ENCODE measurements at places on chromosomes 3 and 15. TPM values are rescaled to one million over a fixed set of nuclear protein-coding genes. Genes with fewer than 3 reads are reported as not detected.

Gene MKRN3
- 0.38 TPM for total RNA-seq

Gene DUSP7
- 7.9 TPM for total RNA-seq

Gene AHSG
- total RNA-seq: not detected

Gene FGF7
- total RNA-seq: not detected

Gene LRRIQ4
- not detected for total RNA-seq

Gene PAK6
- 0.09 TPM for total RNA-seq

Gene PAQR9
- not detected for total RNA-seq

DNA sequence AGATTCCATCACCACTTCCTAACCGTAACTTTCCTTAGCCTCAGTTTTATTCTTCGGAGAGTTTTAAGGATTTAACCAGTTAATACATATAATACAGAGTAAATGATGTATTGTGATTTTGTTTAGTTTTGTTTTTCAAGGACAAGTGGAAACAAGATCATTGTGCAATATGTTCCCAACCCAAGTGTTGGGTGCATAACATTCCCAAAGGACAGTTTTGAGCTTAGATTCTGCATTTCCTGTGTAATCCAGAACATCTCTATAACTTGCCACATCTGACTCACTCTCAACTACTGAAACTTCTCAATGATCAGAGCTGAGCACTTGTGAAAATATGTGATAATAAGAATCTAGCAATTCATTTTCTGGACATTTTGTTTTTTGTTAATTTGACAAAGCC, 466.1 kb upstream of the PPP2R3A start:
- H3K4me1 ChIP-seq: no peaks in the 10 kb centered on the region
- no peak for DNase-seq
- H3K4me3 ChIP-seq: no peak overlapping the region

DNA sequence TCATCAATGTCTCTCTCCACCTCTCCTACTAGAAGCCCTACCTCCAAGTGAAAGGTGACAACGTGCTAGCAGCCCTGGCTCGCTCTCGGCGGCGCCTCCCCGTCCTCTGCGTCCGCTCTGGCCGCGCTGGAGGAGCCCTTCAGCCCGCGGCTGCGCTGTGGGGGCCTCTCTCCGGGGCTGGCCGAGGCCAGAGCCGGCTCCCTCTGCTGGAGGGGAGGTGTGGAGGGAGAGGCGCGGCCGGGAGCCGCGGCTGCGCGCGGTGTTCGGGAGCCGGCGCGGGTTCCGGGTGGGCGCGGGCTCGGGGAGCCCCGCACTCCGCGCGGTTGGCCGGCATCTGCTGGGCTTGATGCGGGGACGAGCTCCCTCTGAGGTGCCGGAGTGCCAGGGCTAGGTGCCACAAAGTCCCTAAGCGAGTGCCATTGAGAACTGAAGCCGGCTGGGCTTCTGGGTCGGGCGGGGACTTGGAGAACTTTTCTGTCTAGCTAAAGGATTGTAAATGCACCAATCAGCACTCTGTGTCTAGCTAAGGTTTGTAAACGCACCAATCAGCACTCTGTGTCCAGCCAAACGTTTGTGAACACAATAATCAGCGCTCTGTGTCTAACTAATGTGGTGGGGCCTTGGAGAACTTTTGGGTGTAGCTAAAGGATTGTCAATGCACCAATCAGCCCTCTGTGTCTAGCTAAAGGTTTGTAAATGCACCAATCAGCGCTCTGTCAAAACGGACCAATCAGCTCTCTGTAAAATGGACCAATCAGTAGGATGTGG, 84.8 kb upstream of the ARRDC4 start:
- no peaks in the 10 kb centered on the region for H3K4me1 ChIP-seq
- DNase-seq: no peak
- H3K36me3 ChIP-seq: no peaks in the 10 kb centered on the region
- H3K27me3 ChIP-seq: no peaks in the 10 kb centered on the region
- no peak overlapping the region for H3K4me3 ChIP-seq

DNA sequence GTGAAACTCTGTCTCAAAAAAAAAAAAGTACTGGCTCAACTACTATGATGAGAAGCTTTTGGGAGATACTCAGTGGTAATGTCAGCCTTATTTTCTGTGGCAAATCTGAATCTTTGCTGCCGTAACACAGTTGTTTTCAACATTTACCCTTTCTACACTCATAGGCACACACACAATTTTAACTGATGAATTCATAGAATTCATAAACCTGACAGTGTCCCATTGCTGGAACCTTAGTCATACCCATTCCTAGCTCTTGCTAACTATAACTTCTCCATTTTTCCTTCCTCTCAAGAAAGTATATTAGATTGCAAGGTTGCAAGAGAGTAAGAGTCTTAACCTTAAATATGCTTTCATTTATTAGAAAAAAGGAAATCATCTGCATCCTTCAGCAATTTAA, 496.6 kb downstream of the FHIT start:
- H3K36me3 ChIP-seq: no peaks in the 10 kb centered on the region
- no peaks in the 10 kb centered on the region for H3K4me1 ChIP-seq
- DNase-seq: no peak
- no peak overlapping the region for H3K4me3 ChIP-seq
- no peaks in the 10 kb centered on the region for H3K27me3 ChIP-seq

- no peak overlapping the region for H3K27ac ChIP-seq
- H3K4me1 ChIP-seq: peaks cover 53% of the 10 kb centered on the region
- no peak overlapping the region for H3K4me3 ChIP-seq
Observed at GRCh38 chr3:159840703-159841299, 147.8 kb upstream of the IL12A start.

GRCh38 chr15:90929246-90930019, 2.9 kb downstream of the HDDC3 start:
- peak overlapping the region; percentile 80 for H3K27ac ChIP-seq
- peak overlapping the region; percentile 47 for H3K4me3 ChIP-seq
- H3K27me3 ChIP-seq: no peaks in the 10 kb centered on the region
- DNase-seq: no peak
- H3K4me1 ChIP-seq: peaks cover 20% of the 10 kb centered on the region

- peak; percentile 66 for DNase-seq
- H3K27me3 ChIP-seq: no peaks in the 10 kb centered on the region
- no peaks in the 10 kb centered on the region for H3K36me3 ChIP-seq
- H3K27ac ChIP-seq: peak overlapping the region; percentile 7
- H3K4me3 ChIP-seq: no peak overlapping the region
- H3K4me1 ChIP-seq: peaks cover 17% of the 10 kb centered on the region
Observed at GRCh38 chr3:110568246-110568645, 503.4 kb upstream of the NECTIN3 start.

DNA sequence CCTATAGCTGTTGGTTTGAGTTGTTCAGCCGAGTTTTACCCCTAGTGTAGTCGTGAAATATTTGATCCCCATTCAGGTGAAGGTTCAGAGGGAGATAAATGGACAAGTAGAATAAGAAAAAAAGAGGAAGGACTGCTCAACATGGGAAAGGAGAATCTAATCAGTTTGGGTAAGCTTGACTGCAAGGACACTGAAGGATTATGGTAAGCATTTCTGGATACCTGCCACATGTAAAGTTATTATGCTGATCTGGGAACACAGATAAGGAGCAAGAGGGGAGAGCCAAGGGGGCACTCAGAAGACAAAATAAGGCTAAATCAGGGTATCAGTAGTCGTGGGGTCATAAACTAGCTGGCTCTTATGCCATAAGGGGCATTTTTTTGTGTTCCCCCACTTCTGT, 49.9 kb downstream of the TFG start:
- H3K4me3 ChIP-seq: no peak overlapping the region
- DNase-seq: no peak
- no peaks in the 10 kb centered on the region for H3K4me1 ChIP-seq
- no peaks in the 10 kb centered on the region for H3K36me3 ChIP-seq
- no peaks in the 10 kb centered on the region for H3K27me3 ChIP-seq
- no peak overlapping the region for H3K27ac ChIP-seq

GRCh38 chr15:96648866-96649265, 318.4 kb downstream of the NR2F2 start:
- no peaks in the 10 kb centered on the region for H3K36me3 ChIP-seq
- H3K4me1 ChIP-seq: no peaks in the 10 kb centered on the region
- no peak overlapping the region for H3K4me3 ChIP-seq
- H3K27me3 ChIP-seq: no peaks in the 10 kb centered on the region
- no peak for DNase-seq

GRCh38 chr15:35671981-35672380, 126.0 kb upstream of the DPH6 start:
- no peaks in the 10 kb centered on the region for H3K4me1 ChIP-seq
- no peaks in the 10 kb centered on the region for H3K27me3 ChIP-seq
- no peaks in the 10 kb centered on the region for H3K36me3 ChIP-seq
- no peak overlapping the region for H3K27ac ChIP-seq
- DNase-seq: no peak
